ENCODE measurements at places on chromosomes 13 and 19.

- no peak for DNase-seq
These were observed 178.1 kb downstream of the FLT1 start for GRCh38 chr13:28316836-28317235.

DNA sequence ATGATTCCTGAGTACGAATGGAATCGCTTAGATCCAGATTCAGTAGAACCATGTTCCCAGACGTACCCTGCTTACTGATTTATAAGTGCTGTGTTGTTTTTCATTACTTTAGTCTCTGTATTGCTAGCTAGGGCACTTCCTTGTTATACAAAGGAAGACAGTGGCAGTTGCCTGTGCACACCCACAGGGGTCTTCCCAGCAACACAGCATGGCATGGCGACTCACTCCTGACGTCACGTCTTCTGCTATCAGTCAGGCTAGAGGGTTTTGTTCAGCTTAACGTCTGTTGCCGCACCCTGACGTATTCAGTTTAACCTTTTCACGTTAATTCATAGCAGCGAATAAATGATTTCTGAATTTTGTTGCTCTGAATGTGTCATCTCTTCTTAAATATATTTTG lies 295.1 kb downstream of the MYO16 start:
- DNase-seq = no peak

GRCh38 chr13:46475541-46475991 lies 77.4 kb upstream of the LRCH1 start:
- DNase-seq = no peak

DNA sequence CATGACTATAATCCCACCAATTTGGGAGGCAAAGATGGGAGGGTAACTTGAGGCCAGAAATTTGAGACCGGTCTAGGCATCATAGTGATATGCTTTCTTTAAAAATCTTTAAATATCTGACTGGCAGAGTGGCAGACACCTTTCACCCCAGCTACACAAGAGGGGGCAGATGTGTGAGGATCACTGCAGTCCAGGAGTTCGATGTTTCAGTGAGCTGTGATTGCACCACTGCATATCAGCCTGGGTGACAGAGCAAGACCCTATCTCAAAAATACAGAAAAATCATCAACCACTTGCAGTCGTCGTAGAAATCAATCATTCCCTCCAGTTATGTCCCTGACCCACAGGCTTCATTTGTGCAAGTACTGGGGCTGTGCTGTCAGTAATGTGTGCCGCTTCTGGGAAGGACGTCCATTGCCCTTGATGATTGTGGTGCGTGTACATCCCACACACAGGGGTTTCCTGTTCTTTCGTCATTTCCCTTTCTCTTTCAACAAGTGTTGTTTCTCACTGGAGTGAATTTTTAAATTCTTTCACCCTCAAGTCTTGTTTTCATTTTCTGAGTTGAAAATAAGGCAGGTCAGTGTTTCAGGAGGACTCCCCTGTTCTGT lies 1.4 kb downstream of the LGALS14 start:
- no peak for DNase-seq

DNA sequence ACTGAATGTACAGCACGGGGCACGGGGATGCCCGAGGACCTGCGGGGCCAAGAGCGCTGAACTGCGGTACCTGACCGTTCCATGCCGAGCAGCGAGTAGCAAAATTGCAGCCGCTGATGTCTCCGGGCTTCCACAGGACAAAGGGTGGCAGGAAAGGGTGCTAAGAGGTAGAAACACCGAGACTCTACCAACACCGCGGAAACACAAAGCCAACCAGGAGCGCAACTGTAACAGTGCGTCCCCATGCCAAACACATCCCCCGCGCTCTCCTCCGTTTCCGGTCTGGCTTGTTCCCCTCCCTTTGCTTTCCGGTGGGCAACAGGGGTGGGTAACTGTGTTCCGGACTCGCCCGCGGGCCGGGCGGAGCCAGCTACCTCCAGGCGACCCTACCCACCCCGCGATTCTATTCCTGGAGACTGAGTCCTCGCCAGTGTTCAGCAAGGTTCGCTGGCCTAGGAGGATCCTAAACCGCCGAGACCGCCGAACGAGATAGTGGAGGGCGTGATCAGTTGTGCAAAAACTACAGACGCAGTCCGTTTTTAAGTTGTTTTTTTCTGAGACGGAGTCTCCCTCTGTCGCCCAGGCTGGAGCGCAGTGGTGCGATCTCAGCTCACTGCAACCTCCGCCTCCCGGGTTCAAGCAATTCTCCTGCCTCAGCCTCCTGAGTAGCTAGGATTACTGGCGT lies 34.9 kb upstream of the NEK3 start:
- DNase-seq = peak; percentile 31

- no peak for DNase-seq
These were observed 632.1 kb downstream of the DIAPH3 start for GRCh38 chr13:59531571-59532091.

DNA sequence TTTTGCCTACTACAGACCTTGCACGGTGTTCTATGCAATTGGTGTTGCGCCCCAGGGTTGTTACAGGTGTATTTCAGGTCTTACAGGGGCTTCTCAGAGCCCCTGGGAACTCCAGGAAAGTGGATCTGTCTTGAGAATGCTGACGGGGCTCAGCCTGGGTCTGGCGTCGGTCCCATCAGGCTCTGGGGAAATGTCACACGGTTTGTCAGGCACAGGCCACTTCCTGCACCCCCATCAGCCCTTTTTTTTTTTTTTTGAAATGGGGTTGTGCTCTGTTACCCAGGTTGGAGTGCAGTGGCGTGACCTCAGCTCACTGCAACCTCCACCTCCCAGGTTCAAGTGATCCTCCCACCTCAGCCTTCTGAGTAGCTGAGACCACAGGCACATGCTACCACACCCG lies 13.2 kb downstream of the CLEC4G start:
- no peak for DNase-seq

DNA sequence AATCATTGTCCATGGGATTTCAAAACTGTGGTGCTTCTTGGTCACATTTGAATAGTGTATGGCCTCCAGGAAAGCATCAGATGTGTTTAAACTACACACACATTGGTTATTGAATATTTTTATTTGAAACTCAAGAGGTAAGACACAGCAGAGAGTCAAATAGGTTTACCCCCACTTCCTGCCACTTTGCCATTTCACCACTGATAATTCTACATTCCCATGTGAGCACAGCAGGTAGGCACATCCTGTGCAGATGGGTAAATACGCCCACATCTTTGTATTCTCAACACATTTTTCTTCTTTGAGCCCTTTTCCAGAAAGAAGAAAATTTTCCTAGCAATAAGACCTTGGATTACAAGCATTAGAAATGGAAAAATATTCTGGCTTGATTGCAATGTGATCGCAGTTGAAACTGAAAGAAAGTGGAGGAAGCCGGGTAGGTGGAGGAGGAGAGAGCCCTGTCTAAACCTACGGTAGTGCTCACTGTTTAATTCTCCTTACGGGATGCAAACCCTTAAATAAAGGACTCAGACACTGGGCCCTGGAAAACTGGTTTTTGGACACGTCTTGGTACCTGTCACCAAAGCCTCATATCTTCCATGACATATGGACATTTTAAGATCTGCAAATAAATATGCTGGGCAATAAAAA lies 167.7 kb downstream of the COG6 start:
- no peak for DNase-seq

- DNase-seq = no peak
These were observed 3.6 kb downstream of the CD37 start for GRCh38 chr19:49338691-49339300.

GRCh38 chr13:79328510-79328909 lies 77.5 kb downstream of the RBM26 start:
- DNase-seq = no peak

- DNase-seq = no peak
These were observed 4.0 kb downstream of the COL5A3 start for GRCh38 chr19:10006335-10006708.

DNA sequence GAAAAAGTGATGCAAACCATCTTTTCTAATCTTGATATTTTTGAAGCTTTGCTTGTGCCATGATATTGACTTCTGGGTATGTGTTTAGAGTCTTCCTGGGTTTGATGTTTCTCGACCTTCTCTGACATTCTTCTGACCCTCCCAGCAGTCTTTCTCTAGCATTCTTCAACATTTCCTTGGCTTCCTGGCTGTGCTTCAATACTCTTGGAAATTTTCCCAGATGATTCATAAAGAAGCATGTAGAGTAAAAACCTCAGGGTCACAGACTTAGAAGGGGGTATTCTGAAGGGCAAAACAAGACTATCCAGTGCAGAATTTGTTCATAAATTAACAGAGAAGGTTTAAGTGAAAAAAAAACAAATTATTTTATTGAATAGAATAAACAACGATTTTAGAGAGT lies 946.3 kb upstream of the PCDH9 start:
- no peak for DNase-seq

DNA sequence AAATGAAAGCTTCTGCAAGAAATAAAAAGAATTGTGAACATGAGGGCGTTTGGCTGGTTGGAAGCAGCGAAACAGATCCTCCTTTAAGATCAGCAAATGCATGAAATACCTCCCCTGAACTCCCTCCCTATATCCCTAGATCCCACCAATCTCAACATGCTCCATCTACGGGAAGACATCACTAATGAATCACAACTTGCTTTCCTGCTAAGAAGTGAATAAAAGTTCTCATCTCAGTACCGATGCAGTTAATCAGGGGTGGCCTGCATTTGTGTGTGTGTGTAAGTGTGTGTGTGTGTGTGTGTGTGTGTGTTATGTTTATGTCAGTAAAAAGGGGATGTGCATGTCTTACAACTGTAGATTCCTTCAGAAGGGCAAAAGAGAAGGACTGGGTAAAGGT lies 238.7 kb downstream of the LIG4 start:
- DNase-seq = no peak

- DNase-seq = no peak
These were observed 1149.1 kb upstream of the PCDH20 start for GRCh38 chr13:62564770-62565169.

GRCh38 chr19:36013280-36014011 lies 567 bp downstream of the ALKBH6 start:
- DNase-seq = no peak

GRCh38 chr13:93535251-93535650 lies 308.6 kb downstream of the GPC6 start:
- no peak for DNase-seq

DNA sequence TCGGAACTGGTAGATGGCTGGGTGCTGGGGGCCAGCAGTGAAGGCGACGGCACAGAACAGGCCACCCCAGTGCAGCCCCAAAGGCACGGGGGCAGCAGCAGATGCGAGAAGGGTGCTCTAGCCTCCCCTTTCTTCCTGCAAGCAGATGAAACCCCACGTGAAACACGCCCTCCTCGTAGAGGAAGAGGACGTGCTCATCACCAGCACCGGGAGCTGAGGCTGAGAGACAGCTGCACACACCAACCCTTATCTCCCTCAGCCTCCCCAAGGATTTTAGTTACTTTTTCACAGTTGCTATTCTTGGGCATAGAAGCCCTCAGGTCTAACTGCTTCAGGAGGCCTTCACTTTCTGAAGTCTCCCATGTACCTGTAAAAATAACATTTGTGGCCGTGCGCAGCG lies 11.9 kb downstream of the ZNF787 start:
- DNase-seq = no peak

GRCh38 chr19:3969435-3970312 lies 1.2 kb downstream of the DAPK3 start:
- no peak for DNase-seq

DNA sequence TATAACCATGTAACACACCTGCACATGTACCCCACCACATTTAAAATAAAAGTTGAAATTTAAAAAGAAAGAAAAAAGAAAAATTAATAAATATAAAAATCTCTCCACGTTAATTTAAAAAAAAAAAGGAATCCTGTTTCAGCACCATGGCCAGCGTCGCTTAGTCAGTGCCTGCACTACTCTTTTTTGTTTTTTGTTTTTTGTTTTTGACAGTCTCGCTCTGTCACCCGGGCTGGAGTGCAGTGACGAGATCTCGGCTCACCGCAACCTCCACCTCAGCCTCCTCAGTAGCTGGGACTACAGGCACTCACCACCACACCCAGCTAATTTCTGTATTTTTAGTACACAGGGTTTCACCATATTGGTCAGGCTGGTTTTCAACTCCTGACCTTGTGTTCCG lies 835.9 kb downstream of the UQCRFS1 start:
- DNase-seq = no peak

GRCh38 chr13:113404723-113405471 lies 41.0 kb upstream of the GRTP1 start:
- no peak for DNase-seq

GRCh38 chr13:101751488-101751887 lies 299.0 kb downstream of the ITGBL1 start:
- DNase-seq = no peak

- DNase-seq = no peak
These were observed 38.6 kb upstream of the ISYNA1 start for GRCh38 chr19:18476507-18477041.

DNA sequence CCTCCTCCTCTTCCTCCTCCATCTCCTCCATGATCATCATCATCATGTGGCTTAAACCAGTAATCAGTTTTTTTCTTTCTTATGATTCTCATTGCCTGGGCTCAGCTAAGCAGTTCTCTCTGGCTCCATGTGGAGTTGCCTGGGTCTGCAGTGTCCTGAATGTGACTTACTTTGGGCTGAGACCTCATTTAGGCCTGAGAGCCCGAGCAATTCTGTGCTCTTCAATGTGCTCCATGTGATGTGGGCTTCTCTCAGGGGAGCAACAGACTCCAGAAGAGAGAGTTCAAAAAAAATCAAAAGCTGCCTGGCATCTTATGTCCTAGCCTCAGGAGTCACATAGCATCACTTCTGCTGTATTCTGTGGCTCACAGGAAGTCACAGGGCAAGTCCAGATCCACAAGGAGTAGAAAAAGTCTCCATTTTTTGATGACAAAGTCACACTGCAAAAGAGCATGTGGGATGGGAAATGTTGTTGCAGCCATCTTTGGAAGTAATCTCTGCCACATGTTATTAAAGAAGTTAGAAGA lies 128.7 kb downstream of the MAB21L1 start:
- DNase-seq = no peak

GRCh38 chr13:42396501-42396900 lies 124.5 kb downstream of the AKAP11 start:
- no peak for DNase-seq

GRCh38 chr19:31330761-31331160 lies 18.5 kb downstream of the TSHZ3 start:
- no peak for DNase-seq

DNA sequence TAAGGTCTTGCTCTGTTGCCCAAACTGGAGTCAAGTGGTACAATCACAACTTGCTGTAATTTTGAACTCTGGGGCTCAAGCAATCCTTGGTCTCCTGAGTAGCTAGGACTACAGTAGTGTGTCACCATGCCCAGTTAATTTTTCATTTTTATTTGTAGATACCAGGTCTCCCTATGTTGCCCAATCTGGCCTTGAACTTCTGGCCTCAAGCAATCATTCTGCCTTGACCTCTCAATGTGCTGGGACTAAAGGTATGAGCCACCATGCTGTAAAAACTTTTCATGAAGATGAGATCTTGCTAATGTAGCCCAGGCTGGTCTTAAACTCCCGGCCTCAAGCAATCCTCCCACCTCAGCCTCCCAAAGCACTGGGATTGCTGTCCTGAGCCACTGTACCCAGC lies 15.1 kb upstream of the NAA16 start:
- no peak for DNase-seq

All from cortex of kidney (tissue), 1 donor.